Panc1 (cell line): ENCODE measurements at places on chromosomes 7 and 10.

- no peak for DNase-seq
Measured at GRCh38 chr10:69453795-69454194, 2.5 kb downstream of the TSPAN15 start.

DNA sequence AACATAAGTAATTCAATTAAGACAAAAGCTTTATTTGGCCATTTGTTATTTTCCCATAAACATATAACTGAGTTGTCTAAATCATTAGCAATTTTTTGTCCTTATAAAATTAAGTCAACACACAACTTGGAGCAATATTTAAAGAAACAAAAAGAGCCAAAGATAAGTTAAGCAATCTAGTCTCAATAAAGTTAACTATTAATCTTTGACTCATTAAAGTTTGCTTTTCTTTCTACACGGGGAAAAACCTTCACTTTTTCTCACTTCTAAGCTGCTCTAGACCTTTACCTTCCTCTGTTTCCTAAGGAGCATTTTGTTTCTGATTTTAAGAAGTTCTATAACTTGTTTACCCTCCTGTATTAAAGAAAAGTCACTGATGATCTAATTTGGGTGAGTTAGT, 867.1 kb upstream of the PHF14 start:
- DNase-seq, result no peak

DNA sequence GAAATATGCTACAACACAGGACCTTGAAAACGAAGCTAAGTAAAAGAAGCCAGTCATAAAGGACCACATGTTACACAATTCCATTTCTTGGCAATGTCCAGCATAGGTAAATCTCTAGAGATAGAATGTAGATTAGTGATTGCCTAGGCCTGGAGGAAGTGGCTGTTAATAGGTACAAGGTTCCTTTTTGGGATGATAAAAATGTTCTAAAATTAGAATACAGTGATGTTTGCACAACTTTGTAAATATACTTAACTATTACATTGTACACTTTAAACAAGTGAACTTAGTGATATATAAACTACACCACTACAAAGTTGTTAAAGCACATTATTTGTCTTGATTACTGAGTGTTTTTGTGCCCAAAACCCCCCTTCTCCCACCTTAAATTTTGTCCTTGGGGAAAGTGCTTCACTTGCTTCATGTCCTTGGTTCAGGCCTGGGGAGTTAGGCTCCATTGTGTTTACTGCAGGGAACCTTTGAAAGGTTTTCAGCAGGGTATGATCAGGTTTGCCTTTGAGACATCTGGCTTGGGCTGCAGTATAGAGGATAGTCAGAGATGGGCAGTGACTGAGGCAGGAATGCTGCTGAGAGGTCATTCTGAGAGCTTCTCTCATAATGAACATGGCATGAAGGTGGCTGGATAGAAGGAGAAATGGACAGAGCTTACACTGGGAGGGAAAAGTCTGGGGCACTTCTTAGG, 1052.6 kb downstream of the REEP3 start:
- no peak for DNase-seq

GRCh38 chr7:93055543-93056107, 62.2 kb downstream of the SAMD9 start:
- DNase-seq, result peak; percentile 22

GRCh38 chr7:137626469-137627067, 220.2 kb downstream of the DGKI start:
- peak; percentile 42 for DNase-seq

GRCh38 chr10:34539533-34540315, 275.4 kb downstream of the PARD3 start:
- no peak for DNase-seq

GRCh38 chr7:53325061-53325460, 289.6 kb downstream of the POM121L12 start:
- DNase-seq, result no peak

DNA sequence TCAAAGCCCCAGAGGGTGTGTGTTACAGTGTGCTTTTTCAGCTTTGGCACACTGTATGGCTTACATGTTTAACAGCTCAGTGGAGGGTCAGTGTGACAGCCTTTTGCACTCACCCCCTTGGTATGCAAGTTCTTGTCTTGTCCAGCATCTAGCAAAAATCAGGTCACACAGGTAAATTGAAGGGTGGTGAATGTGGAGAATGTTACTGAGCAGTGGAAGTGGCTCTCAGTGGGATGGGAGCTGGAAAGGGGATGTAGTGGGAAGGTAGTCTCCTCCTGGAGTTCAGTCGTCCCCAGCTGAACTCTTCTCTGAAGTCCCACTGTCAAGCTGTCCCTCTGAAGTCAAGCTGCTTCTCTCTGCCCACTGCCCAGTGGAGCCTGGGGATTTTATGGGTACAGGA, 21.0 kb upstream of the C10orf90 start:
- DNase-seq, result no peak
